ENCODE measurements at places on chromosomes 16 and 17. TPM values are rescaled to one million over a fixed set of nuclear protein-coding genes. Genes with fewer than 3 reads are reported as not detected.

SHISA6 gene
- 1.1 TPM for total RNA-seq

DNA sequence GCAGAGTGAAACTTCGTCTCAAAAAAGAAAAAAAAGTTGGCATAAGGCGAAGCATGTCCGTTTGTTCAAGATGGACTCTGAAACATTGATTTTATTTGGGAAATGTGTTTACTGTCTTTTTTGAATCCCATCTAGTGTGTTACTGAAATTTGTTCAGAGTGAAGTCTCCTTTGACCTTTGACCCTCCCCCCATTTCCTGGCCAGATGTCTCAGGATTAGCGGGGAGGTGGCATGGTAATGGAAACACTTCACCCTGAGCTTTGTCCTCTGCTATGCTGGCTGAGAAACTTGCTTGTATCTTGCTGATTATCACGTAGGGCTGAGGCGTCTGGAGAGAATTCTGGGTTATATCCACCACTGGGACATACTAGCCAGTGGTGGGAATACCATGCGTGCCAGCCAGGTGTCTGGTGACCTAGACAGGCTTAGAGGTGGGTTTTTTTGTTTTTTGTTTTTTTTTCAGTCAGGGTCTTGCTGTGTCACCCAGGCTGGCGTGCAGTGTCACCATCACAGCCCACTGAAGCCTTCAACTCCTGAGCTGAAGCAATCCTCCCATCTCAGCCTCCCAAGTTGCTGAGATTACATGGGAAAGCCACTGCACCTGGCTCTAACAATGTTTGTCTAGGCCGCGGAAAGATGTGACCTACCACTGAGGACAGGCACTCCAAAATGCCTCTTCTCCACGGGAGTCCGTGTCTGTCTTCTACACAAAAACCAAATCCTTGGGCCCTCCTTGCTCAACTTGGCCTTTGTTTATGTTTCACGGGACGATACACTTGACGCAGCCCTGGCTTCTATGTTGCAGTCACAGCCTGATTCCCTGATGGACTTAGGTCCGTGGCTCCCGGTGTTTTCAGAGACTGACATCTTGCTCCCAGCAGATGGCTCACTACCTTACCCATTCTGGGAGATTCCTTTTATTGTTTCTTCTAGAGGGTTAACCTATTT, 6.6 kb upstream of the GALK1 start:
- H3K4me1 ChIP-seq, result peaks cover 20% of the 10 kb centered on the region
- no peak for DNase-seq
- peaks cover 2% of the 10 kb centered on the region for H3K36me3 ChIP-seq
- peak overlapping the region; percentile 54 for H3K27ac ChIP-seq

DNA sequence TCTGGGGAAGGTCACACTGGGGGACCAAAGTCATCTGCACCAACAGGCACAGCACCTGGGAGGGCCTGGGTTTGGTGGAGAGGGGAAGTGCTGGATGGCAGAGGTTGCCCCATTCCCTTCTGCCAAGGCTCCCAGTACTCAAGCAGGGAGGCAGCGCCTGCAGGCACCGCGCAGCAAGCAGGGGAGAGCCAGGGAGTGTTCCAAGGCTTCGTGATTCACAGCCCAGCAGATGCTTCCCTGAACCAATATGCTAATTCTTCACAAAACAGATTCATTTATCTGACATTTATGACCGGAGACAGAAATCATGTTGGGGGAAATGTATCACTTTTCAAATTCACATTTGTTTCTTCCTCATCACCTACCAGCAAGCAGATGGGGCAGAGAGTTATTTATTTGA, 13.4 kb upstream of the CDH5 start:
- H3K27me3 ChIP-seq, result peaks cover 18% of the 10 kb centered on the region
- no peak overlapping the region for H3K27ac ChIP-seq
- H3K4me1 ChIP-seq, result peaks cover 5% of the 10 kb centered on the region
- no peak overlapping the region for H3K4me3 ChIP-seq
- no peak for DNase-seq
- no peaks in the 10 kb centered on the region for H3K36me3 ChIP-seq

SPATA32 gene
- total RNA-seq, result 0.15 TPM

DNA sequence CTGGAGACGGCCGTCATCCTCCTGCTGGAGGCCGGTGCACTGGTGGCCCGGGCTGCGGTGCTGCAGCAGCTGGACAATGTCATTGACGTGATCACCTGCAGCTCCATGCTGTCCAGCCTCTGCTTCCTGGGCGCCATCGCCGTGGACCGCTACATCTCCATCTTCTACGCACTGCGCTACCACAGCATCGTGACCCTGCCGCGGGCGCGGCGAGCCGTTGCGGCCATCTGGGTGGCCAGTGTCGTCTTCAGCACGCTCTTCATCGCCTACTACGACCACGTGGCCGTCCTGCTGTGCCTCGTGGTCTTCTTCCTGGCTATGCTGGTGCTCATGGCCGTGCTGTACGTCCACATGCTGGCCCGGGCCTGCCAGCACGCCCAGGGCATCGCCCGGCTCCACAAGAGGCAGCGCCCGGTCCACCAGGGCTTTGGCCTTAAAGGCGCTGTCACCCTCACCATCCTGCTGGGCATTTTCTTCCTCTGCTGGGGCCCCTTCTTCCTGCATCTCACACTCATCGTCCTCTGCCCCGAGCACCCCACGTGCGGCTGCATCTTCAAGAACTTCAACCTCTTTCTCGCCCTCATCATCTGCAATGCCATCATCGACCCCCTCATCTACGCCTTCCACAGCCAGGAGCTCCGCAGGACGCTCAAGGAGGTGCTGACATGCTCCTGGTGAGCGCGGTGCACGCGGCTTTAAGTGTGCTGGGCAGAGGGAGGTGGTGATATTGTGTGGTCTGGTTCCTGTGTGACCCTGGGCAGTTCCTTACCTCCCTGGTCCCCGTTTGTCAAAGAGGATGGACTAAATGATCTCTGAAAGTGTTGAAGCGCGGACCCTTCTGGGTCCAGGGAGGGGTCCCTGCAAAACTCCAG, 1.1 kb downstream of the MC1R start:
- H3K36me3 ChIP-seq, result no peaks in the 10 kb centered on the region
- H3K27ac ChIP-seq, result no peak overlapping the region
- no peak overlapping the region for H3K4me3 ChIP-seq

DNA sequence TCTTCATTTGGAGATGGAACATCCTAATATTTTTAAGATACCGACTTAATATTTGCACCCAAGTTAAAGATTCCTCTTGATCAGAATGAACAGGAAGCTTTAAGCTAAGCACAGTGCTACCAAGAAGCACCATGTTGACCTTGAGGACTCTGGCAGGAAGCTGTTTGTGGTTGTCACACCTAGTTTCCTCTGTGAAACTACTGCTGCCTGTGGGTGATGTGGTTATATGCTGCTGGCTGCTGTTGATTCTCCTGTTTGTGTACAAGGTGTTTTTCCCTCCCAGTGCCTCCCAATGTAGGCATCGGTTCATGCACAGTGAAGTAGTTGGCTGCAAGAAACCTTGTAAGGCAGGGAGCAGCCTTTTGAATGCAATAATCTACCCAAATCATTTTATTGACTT, 23.4 kb downstream of the RBL2 start:
- no peak for DNase-seq
- no peaks in the 10 kb centered on the region for H3K27me3 ChIP-seq
- no peak overlapping the region for H3K27ac ChIP-seq
- H3K4me3 ChIP-seq, result no peak overlapping the region
- no peaks in the 10 kb centered on the region for H3K4me1 ChIP-seq

DNA sequence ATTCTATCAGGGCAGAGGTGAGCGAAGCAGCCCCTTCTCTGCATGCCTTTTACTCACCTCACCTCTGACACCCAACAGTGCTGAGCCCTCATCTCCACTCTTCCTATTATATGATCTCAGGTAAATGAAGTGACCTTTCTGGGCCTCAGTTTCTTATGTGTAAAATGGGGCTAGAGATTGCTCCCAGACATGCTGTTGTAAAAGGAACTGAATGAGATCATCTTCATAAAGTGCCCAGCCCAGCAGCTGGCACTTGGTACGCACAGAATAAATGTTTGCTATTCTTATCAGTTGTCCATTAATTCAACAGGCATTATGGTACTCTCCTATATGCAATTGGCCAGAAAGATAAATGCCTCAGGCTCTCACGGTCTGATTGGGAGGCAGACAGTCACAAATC, 4.5 kb upstream of the GALK1 start:
- H3K36me3 ChIP-seq, result no peaks in the 10 kb centered on the region
- no peak overlapping the region for H3K27ac ChIP-seq
- no peak for DNase-seq
- peaks cover 14% of the 10 kb centered on the region for H3K4me1 ChIP-seq
- no peak overlapping the region for H3K4me3 ChIP-seq

DNA sequence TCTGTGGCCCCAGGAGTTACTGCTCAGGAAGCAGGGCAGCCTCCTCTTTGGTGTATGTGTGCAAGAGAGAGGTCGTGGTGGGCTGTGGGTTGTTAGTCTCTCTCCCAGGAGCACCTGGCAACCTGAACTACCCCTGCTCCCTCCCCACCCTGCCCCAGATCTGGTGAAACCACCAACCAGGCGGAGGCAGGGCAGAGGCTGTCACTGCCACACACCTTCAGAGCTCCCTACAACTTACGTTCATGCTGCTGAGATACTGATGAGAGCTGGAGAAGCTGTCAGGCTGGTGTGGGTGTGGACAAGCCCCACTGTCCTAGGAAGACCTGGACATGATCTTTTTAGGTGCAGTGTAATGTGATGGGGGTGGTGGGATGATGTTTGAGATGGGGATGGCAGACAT, 24.3 kb downstream of the GOSR2 start:
- H3K4me1 ChIP-seq, result peaks cover 30% of the 10 kb centered on the region
- H3K36me3 ChIP-seq, result peaks cover 7% of the 10 kb centered on the region
- H3K4me3 ChIP-seq, result no peak overlapping the region
- no peak for DNase-seq
- H3K27ac ChIP-seq, result no peak overlapping the region

CDH5 gene
- 0.14 TPM for total RNA-seq

DNA sequence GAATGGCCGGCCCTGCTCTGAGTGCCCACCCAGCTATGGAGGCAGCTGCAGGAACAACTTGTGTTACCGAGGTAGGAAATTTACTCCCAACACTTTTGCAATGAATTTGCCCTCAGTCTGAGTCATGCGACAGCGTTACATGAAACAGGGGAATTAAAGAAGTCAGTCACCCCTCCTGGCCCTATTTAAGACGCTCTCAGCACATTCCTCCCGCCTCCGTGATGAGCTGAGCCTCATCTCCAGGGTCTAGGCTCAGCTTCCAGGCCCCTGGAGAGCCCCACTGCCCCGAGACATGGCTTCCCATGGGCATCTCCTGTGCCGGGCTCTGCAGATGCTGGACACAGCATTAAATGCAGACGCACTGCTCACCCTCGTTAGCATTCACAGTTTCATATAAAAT, 35.0 kb downstream of the CRISPLD2 start:
- H3K4me3 ChIP-seq, result no peak overlapping the region
- DNase-seq, result no peak
- H3K27me3 ChIP-seq, result no peaks in the 10 kb centered on the region

DNA sequence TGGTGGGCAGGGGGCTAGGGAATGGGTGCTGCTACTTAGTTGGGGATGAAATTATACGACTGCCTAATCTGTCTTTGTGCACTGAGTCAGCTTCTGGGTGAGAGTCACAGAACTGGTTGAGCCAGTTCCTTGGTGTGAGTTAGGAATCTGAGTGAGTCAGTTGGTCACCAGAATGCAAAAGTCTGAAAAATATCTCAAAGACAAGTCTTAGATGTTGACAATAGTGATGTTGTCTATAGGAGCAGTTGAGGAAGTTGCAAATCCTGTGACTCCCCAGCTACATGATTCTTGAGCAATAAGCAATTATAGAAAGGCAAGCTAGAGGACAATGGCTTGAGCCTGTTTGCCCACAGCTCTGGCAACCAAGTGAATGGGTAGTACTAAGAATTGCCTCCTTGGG, 399.2 kb downstream of the CNTNAP4 start:
- no peak for DNase-seq
- H3K4me3 ChIP-seq, result no peak overlapping the region
- H3K4me1 ChIP-seq, result peaks cover 10% of the 10 kb centered on the region
- H3K27me3 ChIP-seq, result no peaks in the 10 kb centered on the region
- H3K27ac ChIP-seq, result no peak overlapping the region

EVPLL gene
- total RNA-seq, result not detected

- peaks cover 7% of the 10 kb centered on the region for H3K4me1 ChIP-seq
- DNase-seq, result no peak
- peaks cover 23% of the 10 kb centered on the region for H3K27me3 ChIP-seq
Observed at GRCh38 chr16:31467858-31468257, 4.1 kb upstream of the TGFB1I1 start.

DNA sequence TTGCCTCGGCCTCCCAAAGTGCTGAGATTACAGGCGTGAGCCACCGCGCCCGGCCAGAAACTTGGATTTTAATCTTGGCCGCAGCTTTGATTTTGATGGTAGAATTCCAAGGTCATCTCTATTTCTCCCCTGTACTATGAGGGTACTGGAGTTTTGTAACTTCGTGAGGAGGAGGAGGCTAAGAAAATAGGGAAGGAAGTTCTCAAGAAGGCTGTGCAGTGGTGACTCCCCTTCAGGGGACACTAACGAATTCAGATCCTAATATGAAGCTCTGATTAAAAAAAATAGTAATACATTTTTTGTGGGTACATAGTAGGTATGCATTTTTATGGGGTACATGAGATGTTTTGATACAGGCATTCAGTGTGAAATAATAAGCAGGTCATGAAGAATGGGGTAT, 55.9 kb downstream of the LDHD start:
- H3K4me1 ChIP-seq, result peaks cover 46% of the 10 kb centered on the region
- H3K27ac ChIP-seq, result no peak overlapping the region
- H3K4me3 ChIP-seq, result no peak overlapping the region
- H3K36me3 ChIP-seq, result no peaks in the 10 kb centered on the region
- DNase-seq, result no peak
- H3K27me3 ChIP-seq, result no peaks in the 10 kb centered on the region

DNA sequence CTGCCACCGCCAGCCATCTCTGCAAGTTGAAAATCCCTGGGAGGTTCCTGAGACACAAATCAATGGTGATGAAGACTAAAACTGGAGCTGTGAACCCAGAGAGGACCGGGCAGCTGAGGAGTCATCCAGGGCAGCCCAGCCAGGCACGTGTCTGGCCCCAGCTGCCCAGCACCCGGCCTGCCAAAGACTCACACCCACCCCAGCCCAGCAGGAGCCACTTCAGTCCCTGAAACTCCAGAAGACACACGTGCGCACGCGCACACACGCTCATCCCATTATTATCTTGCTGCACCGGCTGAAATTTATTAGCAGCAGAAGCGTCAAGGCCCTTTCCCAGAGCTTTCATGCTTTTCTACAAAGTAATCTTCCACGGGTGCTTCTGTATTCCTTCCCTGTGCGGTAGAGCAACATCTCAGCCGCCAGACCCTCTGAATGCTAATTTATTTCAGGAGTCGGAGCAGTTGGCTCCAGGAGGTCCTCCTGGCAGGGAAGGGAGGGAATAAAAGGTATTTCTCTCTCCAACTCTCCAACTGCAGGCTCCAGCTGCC, 59.8 kb upstream of the RBFOX3 start:
- no peak overlapping the region for H3K27ac ChIP-seq
- no peak overlapping the region for H3K4me3 ChIP-seq
- peaks cover 6% of the 10 kb centered on the region for H3K27me3 ChIP-seq
- H3K36me3 ChIP-seq, result peaks cover 4% of the 10 kb centered on the region
